ENCODE measurements at places on chromosomes 5 and 9.

DNA sequence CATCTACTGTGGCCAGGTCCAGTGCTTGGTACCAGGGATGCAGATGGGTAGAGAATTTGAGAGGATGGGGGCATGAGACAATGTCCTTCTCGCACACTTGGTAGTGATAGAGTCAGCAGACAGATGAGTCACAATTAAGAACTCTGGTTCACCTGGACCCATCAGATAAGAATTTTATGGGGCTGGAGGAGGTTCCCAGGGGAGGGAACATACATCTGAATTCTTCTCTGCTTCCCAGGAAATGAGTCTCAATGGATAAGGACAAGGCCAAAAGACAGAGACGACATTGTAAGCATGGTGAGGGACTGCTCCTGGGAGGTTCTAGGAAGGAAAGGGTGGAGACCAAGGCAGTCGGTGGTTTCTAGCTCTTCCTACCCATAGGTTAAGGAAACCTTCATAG, 5.3 kb downstream of the SLC4A9 start:
- DNase-seq = no peak

DNA sequence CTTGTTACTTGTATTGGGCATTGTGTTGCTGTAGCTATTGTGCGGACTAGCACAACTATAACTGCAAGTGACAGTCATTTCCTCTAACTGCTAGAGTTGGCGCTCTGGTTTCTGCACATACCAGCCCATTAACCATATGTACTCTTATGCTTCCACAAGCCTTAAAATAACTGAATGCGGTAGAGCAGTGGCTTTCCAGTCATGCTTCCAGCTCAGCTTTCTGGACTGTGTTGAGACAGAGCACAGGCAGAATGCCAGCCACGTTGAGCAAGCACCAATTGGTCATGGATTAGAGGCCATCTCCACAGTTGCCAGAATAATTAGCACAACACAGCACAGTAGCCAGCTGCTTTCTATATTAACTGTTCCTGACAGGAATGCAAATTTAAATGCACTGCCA, 12.2 kb downstream of the INVS start:
- no peak for DNase-seq

DNA sequence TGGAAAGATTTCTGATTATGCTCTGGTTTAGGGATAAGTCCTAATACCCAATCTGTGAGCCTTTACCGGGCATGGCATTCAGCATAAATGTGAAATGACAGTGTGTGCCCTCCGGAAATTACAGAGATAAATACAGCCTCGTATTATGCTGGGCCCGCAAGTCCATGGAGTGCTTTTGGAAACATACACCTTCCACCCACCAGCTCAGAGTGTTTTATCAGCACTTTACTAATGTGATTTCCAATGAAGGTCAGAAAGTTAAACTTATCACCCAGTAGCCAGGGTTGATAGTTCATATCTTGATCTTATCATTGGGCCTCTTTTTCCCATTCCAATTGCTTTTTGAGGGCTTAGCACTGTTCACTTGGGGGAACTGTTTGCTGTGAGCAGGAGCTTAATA, 94.8 kb downstream of the SGCD start:
- DNase-seq = no peak

- DNase-seq = no peak
These were observed 220.7 kb upstream of the IL12B start for GRCh38 chr5:159550951-159551350.

DNA sequence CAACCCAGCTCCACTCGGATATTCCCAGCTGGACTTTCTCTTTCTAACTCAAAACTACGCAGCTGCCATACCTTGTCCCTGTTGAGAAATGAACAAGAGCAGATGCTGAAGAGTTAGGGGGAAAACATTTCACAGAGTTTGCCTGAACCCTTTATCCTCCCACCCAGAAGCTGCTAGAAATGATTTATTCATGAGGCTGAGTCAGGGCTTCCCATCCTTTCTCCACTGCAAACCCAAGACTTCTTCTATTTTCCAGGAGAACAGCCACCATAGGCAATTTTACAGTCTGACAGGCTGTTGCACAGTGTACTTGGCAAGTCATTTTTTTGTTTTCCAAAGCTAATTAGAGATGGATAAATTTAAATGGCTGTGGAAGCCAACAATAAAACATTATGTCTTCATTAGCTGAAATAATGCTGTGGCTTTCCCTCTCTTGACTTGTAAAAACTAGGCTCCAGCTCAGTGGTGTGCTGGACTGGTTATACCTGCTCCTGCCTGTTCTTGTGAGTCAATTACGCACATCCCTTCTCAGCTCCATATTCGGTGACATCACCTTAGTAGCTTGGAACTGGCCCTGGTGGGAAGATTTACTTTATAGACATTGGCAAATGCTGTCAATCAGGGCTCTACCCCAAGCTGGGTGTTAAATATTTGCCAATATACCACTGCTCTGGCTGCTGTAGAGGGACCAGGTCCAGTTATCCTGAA, 71.9 kb downstream of the KIF4B start:
- DNase-seq = no peak

DNA sequence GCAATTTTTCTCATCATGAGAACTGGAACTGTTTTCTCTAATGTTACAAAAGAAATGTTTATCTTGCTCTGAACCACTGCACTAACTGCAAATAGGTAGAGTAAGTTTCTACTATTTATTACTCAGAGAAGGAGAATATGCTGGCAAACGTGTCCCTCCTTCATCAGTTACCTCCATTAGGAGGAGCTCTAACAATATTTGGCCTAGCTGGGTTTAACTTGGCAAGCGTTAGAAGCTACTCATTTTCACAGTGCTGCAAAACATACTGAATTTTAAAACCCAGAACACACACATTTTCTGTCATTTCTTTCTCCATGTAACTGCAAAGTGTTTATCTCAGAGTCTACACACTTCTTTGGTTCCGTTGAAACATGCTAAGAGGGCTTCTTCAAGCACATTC, 101.0 kb upstream of the GABRG2 start:
- no peak for DNase-seq

DNA sequence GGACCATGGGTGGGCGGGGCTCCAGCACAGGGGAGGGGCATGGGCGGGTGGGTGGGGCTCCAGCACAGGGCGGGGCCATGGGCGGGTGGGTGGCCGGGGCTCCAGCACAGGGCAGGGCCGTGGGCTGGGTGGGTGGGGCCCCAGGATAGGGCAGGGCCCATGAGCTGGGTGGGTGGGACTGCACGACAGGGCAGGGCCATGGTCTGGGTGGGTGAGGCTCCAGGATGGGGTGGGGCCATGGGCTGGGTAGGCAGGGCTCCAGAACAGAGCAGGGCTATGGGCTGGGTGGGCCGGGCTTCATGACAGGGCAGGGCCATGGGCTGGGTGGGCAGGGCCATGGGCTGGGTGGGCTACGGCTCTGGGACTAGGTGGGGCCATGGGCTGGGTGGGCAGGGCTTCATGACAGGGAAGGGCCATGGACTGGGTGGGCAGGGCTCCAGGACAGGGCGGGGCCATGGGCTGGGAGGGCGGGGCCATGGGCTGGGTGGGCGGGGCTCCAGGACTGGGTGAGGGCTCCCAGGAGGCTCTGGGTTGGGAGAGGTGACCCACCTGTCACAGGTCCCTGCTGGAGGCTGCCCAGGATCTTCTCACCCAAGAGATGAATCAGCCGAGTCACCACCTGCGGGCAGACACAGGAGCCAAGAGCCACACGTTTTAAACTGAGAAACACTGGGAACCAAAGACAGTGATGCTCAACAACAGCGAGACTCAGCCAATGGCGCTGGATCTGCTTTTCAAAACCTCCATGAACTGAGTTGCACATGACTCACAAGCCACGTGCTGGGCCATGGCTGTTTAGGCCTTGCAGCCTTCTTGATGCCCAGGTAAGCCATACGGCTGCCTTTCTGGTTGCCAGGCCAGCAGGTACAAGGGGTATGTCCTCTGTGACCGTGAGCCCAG, 33.6 kb upstream of the NSMF start:
- no peak for DNase-seq

- DNase-seq = no peak
These were observed 14.4 kb upstream of the PHF19 start for GRCh38 chr9:120891245-120891883.
